ENCODE measurements at places on chromosomes 3 and 15. TPM values are rescaled to one million over a fixed set of nuclear protein-coding genes. Genes with fewer than 3 reads are reported as not detected.

MAGI1 gene
- total RNA-seq = 20.7 TPM

CSPG4 gene
- 86.8 TPM for total RNA-seq

DNA sequence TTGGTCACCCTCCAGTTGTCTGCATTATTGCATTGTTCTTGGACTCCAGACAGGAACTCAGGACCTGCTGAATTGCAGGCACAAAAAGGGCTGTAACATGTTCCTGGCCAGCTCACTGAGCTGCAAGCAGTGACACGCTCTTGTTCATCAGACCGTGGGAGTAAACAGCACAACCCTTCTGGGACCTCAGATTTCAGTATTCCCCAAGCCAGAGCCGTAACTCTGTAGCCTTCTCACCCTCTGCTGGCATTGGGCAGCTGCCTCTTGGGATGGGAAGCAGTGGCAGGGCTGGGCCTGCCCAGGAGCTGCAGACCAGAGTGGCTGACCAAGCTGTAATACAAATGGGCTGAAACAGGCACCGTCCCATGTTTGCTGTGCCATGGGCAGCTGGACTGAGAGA lies 607.1 kb upstream of the BCHE start:
- no peak for DNase-seq

GRCh38 chr3:20344400-20344959 lies 158.5 kb upstream of the SGO1 start:
- DNase-seq = no peak

DNA sequence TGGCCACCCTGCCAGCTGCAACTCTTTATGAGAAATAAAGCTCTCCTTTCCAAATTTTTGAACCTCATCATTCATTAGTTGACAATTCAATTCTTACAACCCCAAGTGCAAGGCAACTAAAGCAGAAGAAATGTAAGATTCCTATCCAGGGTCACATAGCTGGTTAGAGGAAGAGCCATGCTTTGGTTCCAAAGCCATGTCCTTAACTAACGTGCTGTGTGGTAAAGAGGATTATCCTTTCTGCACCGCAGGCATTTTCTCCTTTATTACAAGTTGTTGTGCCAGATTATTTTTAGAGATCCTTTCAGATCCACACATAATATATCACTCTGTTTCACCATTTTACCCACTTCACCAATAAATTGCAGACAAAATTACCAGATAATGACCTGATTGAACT lies 36.5 kb downstream of the TM4SF18 start:
- peak; percentile 52 for DNase-seq

TLR9 gene
- total RNA-seq = not detected

C2CD4B gene
- not detected for total RNA-seq

DNA sequence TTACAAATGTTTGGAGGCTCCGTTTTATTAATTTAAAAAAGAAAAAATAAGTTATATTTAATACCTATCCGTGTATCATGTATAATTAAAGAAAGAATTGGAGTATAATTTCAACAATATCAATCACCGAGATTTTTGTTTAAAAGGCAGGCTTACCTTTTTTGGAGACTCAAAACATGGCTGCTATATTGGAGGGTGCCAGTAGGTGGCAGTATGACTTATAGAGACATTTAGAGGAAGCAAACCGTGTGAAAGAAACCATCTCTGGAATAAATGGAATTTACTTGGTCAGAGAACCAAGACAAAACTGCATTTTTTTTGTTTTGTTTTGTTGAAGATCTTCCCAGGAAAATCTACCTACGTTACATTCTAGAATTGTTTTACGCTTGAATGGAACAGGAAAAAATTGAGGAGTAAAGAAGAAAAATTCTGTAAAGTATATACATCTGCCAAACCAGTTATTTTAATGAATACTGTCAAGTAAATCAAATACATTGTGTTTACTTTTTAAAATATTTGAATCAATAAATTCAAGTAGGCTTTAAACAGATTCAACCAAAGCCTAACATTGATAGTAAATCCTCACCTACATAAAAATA lies 802.6 kb upstream of the ALCAM start:
- peak; percentile 58 for DNase-seq

GRCh38 chr3:139122612-139123011 lies 77.9 kb upstream of the PRR23C start:
- no peak for DNase-seq

SLC28A2 gene
- total RNA-seq = not detected

GRCh38 chr3:191901741-191902140 lies 440.8 kb downstream of the PYDC2 start:
- DNase-seq = no peak

KLHL25 gene
- total RNA-seq = 4.3 TPM

- peak; percentile 43 for DNase-seq
Measured at GRCh38 chr3:43287500-43287873, 1.1 kb downstream of the SNRK start.

GLDN gene
- 0.32 TPM for total RNA-seq

DNA sequence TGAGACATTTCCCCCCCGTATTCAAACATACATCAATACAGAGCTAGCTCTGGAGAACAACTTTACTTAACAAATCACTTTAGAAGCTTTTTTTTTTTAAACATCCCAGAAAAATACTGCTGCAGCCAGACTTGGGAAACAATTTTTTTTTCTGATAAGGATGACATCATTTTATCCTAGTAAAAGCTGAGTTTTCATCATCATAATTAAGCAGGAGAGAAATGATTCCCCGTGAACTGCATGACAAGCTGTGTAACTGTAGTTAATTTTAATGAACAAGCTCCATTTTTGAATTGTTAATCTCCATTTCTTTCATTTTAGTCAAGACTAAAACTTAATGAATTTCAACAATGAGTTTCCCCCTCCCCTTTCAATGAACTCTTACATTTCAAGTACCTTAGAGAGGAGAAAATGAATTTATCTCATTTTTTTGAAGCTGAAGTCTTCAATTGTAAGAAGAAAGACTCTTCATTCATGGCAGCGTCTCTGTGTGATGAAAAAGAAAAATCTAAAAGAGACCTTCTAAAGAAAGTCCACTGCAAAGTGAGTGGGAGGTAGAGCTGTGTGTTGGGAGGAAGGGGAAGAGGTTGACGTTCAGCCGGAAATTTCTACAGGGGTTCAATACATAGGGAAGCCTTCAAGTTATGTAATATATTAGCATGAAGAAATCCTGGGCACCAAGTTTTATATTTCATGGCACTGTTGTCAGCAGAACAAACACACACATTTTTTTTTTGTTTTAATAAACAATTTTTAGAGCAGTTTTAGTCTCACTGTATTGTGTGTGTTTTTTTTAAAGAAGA lies 31.7 kb downstream of the HES1 start:
- DNase-seq = no peak

- peak; percentile 70 for DNase-seq
Measured at GRCh38 chr15:52733088-52733487, 53.9 kb upstream of the ATOSA start.

SMCO1 gene
- under 0.01 TPM for total RNA-seq

ARGFX gene
- not detected for total RNA-seq

PLA2G4B gene
- 1.3 TPM for total RNA-seq

GRCh38 chr3:134279466-134279865 lies 28.8 kb upstream of the RYK start:
- peak; percentile 36 for DNase-seq

VIPR1 gene
- total RNA-seq = not detected

DNA sequence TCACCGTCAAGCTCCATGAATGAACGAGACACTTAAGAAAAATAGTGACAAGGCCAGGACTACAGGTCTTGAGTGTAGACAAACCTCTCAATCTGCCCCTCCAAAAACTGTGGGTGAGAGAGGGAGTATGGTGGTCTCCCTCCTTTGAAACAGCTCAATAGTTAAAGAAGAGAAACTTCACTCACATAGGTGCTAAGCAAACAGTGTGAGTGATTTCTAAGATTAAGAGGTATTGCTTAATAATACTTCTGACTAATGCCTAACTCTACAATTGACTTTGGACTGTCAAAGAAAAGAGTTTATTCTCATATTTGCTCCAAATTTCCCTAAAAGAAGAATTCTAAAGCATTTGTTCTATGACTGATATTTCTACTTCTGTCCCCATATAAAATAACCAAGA lies 17.0 kb upstream of the TMEM108 start:
- DNase-seq = no peak

DNA sequence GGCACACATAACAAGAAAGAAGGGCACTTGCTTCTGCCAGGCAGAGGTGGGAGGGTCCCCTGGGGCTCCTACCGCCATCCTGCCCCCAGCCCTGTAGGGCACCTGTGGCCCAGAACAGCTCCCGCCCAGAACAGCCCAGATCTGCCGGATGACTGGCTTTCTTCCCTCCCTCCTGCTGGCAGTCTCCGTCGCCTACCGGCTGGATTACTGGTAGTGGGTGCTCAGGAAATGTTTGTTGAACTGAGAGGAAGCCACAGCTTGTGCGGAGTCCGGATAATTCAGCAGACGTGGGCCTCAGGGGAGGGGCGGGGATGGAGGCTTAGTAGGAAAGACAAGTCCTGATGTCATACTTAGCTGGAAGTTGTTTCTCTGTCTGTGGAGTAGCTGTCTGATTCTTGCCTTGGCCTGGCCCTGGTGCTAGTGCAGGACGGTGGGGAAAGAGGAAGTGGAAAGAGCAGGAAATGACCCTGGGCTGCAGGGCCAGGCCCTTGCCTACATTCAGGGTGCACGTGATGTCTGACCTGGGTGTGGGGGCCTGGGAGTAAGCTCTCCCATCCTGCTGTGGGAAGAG lies 6.7 kb downstream of the CCDC9B start:
- peak; percentile 94 for DNase-seq

GRCh38 chr3:70342149-70342548 lies 29.7 kb upstream of the MDFIC2 start:
- DNase-seq = no peak

- peak; percentile 34 for DNase-seq
Measured at GRCh38 chr15:33068007-33068481, 126.5 kb downstream of the FMN1 start.

GRCh38 chr3:54421943-54422342 lies 299.6 kb downstream of the CACNA2D3 start:
- no peak for DNase-seq

UROC1 gene
- under 0.01 TPM for total RNA-seq

CERS3 gene
- not detected for total RNA-seq

SNX33 gene
- 23.8 TPM for total RNA-seq

GRCh38 chr3:57743496-57743895 lies 12.6 kb upstream of the SLMAP start:
- no peak for DNase-seq

RFC4 gene
- 19.3 TPM for total RNA-seq

NGRN gene
- total RNA-seq = 72.2 TPM

TBL1XR1 gene
- 107 TPM for total RNA-seq

GRCh38 chr3:69092030-69092516 lies 7.3 kb downstream of the ARL6IP5 start:
- DNase-seq = no peak

- DNase-seq = no peak
Measured at GRCh38 chr3:98984024-98984423, 82.5 kb upstream of the DCBLD2 start.

DNA sequence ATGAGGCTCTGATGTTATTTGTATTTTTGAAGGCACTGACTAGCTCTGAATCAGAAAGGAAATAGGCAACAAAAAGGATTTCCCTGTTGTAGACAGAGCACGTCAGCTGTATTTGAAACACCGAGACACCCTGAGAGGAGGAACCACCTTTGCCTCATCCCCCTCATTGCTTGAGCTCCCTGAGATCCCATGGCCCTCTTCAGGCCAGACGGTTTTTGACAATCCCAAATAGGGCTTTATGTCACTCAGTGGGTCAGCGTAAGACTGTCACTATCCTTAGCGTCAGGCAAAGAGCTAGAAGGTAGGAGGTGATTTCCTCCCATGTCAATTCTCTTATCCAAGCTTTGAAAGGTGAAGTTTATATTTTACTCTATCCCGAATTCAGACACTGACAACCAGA lies 254.3 kb downstream of the ZNF621 start:
- no peak for DNase-seq

- DNase-seq = peak; percentile 90
Measured at GRCh38 chr3:197354568-197355001, 56.2 kb upstream of the DLG1 start.

GRCh38 chr3:54634122-54634469 lies 293.8 kb downstream of the LRTM1 start:
- no peak for DNase-seq

GRCh38 chr3:119834754-119835370 lies 53.0 kb downstream of the NR1I2 start:
- no peak for DNase-seq

DNA sequence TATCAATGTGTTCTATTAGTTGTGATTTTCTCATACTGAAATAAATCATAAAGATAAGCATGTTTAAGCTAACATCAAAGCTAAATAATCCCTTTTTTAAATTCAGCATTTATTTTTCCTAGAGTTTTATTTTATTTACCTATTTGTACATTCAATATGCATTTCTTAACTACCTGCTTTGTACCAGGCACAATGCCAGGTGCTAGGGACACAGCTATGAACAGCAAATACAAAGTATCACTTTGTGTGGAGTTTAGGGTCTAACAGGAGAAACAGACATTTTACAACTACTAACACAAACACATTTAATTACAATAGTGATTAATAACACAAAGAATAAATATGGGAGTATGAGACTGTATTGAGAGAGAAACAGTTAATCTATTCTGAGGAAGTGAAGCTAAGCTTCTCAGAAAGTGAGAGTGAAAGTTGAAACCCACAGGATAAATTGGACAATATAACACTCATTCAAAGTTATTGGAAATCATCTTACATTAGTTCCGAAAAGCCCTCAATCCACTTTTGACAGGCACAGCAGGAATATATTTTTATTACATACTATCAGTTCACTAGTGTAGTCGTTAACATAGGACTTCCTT lies 159.6 kb downstream of the GBE1 start:
- DNase-seq = no peak

GRCh38 chr3:194939532-194939909 lies 253.8 kb downstream of the FAM43A start:
- no peak for DNase-seq

PCSK6 gene
- 7.7 TPM for total RNA-seq

Data from fibroblast of villous mesenchyme (primary cell).